ENCODE measurements at places on chromosomes 4 and X.

DNA sequence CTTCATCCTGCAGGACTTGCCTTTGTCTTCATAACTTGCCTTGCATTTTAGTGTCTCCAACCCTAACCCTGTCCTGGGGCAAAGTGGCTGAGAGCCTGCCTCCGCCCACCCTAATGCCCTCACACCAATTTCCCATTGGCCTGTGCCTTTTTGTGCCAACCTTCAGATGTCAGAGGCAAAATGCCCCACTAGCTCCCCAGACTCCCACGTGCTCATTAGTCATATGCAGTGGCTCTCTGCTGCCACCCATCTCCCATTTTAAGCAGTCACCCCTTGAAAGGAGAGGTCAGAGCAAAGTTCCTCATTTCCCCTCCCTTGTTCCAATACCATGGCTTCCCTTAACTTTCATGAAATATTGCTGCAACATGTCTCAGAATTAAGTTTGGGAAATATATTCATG lies 74.8 kb upstream of the PASD1 start:
- DNase-seq = no peak
- H3K27ac ChIP-seq = no peak overlapping the region
- H3K36me3 ChIP-seq = no peaks in the 10 kb centered on the region
- H3K4me1 ChIP-seq = no peaks in the 10 kb centered on the region

DNA sequence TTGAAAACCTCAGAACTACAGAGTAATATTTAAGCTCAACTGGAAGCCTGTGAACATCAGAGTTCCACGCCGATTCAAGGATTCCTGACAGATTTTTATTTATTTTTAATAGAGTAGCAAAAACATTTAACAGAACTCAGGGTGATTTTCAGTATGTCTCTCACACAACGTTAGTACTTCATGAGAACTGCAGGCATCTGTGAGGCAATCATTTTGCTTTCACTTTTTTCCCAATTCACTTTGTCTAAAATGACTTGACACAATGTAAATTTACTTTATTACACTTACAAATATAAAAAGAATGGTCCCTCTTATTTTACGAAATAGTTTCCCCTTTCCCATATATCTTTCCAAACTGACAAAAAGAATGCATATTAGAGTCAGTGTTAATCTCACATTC lies 869.5 kb upstream of the EPHA5 start:
- H3K36me3 ChIP-seq = no peaks in the 10 kb centered on the region
- no peaks in the 10 kb centered on the region for H3K27me3 ChIP-seq
- no peak overlapping the region for H3K4me3 ChIP-seq

GRCh38 chrX:16836371-16836770 lies 33.8 kb downstream of the RBBP7 start:
- H3K27ac ChIP-seq = peak overlapping the region; percentile 71
- peak; percentile 42 for DNase-seq
- peaks cover 8% of the 10 kb centered on the region for H3K4me1 ChIP-seq

DNA sequence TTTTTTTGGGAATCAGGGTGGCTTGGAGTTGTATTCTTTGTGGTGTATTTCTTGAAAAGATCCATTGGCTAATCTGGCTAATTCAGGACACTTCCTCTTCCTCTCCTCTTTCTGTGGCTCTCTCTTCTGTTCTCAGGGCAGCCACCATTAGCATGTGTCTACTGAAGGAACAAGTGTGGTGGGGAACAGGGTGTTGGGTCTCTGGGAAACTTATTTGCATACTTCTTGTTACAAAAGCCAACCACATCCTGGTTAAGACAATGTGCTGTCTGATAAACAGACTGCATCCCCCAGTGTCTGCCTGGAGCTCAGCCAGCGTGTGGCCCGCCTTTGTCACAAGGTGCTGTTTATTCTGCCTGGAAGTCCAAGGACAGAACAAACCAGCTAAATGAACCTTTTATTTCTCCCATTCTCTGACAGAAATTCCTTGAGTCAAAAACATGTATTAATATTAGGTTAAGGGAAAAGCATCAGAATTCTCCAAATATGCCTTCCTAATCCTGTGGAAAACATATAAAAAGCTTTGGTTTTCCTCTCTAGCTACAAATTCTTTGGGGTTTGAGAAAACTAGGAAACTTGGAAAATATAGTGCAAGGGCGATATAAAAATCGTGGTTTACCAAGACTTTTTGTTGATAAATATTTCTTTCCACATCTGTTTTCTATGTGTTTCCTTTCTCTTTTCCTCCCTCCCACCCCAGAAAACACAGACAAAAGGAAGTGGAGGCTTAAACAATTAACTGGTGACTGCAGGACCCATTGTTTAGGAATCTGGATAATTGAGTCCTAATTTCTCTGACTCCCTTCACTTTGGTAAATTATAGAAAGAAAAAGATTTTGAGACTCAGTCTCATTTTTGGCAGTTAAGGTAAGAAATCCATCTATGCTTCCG lies 203.6 kb downstream of the SPRY1 start:
- peak; percentile 28 for DNase-seq
- H3K27ac ChIP-seq = peak overlapping the region; percentile 60
- no peak overlapping the region for H3K4me3 ChIP-seq
- no peaks in the 10 kb centered on the region for H3K36me3 ChIP-seq

DNA sequence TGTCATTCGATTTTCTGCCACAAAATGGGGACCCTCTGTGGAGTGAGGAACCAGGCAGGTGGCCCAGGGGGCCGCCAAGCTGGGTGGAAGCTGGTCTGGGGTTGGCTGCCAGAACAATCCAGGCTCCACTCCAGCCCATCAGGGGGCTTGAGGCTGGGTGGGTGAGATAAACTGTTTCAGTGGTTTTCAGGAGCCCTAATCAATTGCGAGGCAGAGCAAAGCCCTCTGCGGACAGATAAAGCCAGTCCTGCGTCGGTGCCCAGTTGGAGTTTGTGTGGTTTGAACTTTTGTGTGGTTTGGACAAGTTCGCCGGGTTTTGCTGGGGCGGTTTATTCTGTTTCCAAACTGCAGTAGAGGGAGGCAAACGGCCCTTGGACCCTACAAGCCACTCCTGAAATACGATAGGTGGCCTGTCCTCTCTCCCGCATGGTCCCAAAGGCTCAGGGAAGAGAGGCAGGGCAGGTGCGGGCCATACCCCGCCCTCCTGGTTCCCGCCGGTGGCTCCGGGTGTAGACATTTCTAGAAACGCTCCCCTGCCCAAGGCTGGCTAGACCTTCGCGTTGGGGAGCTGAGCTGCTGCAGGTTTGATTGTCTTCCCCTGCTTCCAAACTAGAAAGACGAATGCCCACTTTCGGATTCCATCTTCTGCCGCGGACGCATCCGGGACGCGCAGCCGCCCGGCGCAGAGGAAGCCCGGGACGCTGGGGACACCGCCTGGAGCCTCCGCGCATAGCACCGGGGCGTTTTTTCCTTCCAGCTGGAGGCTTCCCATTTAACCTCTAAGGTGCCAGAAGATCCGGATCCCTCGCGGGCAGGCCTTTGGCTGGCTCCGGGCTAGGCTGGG lies 169.0 kb upstream of the BCOR start:
- no peaks in the 10 kb centered on the region for H3K4me1 ChIP-seq
- H3K27ac ChIP-seq = peak overlapping the region; percentile 6
- H3K36me3 ChIP-seq = no peaks in the 10 kb centered on the region
- no peaks in the 10 kb centered on the region for H3K27me3 ChIP-seq
- DNase-seq = peak; percentile 11

DNA sequence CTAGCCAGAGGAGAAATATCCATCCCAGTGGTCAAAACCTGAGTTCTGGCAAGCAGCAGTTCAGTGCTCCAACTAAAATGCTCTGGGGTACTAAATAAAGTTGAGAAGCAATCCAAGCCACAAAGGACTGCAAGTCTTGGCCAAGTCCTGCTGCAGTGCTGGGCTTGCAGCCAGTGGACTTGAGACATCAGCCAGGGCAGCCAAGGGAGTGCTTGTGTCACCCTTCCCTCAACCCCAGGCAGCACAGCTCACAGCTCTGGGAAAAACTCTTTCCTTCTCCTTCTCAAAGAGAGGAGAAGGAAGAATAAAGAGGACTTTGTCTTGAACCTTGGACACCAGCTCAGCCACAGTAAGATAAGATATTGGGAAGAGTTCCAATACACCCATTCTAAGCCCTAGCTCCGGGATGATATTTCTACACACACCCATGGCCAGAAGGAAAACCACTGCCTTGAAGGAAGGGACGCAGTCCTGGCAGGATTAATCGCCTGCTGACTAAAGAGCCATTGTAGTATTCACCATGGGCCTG lies 99.8 kb downstream of the PTCHD1 start:
- H3K4me3 ChIP-seq = no peak overlapping the region
- no peaks in the 10 kb centered on the region for H3K27me3 ChIP-seq
- no peaks in the 10 kb centered on the region for H3K36me3 ChIP-seq
- peaks cover 5% of the 10 kb centered on the region for H3K4me1 ChIP-seq

DNA sequence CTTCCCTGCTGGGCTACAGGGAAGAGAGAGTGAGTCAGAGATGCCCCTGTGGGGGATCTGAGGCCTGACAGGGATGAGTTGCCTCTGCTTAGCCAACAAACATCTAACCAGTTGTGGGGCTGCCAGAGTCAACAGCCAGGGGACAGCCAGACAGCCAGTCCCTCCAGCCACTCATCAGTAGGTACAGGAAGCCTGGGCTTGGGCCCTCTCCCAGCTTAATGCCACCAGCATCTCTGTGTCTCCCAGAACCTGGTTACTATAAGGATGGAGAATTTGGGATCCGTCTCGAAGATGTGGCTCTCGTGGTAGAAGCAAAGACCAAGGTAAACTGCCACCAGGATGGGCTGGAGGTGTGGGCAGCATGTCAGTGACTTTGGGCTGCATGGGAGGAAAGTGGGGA lies 17.3 kb upstream of the SASH3 start:
- H3K4me3 ChIP-seq = no peak overlapping the region
- no peaks in the 10 kb centered on the region for H3K4me1 ChIP-seq
- DNase-seq = no peak
- H3K27ac ChIP-seq = no peak overlapping the region

DNA sequence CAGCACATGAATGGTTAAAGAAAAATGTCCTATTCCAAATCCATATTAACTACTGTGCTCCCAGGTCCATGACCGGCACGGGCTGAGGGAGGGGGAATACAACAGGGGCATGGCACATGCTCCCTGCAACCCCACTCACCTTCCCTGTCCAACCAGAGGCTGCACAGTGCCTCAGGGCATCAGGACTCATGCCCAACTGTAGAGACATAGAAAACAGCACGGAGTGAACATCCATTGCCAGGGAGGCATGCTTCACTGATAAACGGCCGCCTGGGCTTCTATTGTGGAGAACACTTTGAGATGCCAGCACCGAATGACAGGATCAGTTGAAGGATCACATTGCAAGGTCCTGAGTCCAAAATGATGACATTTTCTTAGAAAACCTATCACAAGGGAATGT lies 140.6 kb downstream of the STK32B start:
- H3K4me3 ChIP-seq = no peak overlapping the region
- H3K36me3 ChIP-seq = no peaks in the 10 kb centered on the region
- DNase-seq = no peak
- H3K4me1 ChIP-seq = no peaks in the 10 kb centered on the region

- H3K27ac ChIP-seq = no peak overlapping the region
- DNase-seq = no peak
- H3K27me3 ChIP-seq = no peaks in the 10 kb centered on the region
- no peaks in the 10 kb centered on the region for H3K36me3 ChIP-seq
- H3K4me3 ChIP-seq = no peak overlapping the region
- H3K4me1 ChIP-seq = no peaks in the 10 kb centered on the region
Observed at GRCh38 chr4:125787707-125788106, 473.0 kb downstream of the FAT4 start.

DNA sequence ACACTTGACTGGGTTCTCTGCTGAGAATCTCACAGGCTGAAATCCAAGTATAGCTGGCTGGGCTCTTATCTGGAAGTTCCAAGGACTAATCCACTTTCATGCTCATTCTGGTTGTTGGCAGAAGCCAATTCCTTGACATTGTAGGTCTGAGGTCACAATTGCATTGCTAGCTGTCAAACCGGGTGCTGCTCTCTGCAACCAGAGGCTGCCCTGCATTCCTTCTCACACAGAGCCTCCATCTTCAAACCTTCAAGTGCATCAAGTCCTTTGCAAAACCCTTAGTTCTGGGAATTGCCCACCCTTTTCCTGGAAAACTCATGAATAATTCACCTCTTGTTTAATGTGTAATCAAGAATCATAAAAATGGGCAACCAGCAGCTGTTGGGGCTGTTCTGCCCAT lies 404.2 kb downstream of the KCNIP4 start:
- H3K4me1 ChIP-seq = no peaks in the 10 kb centered on the region
- no peak overlapping the region for H3K27ac ChIP-seq
- no peaks in the 10 kb centered on the region for H3K27me3 ChIP-seq
- H3K4me3 ChIP-seq = no peak overlapping the region

DNA sequence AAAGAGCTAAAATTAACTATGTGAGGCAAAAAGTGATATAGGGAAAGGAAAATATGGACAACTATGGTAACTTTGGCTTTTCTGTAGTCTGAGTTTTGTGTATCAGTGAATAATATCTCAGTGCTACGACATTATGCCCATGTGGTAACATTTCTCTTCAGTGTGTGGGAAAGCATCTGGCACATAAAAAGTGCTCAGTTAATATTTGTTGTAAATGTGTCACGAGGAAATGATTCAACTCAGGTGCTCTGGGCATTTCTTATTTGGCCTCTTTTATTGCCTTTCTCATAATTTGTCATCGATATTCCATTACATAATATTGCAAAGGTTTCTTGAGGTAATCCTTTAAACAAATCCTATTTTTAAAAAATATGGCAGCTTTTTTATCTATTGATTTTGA lies 17.6 kb downstream of the OFD1 start:
- H3K36me3 ChIP-seq = peaks cover 22% of the 10 kb centered on the region
- H3K27me3 ChIP-seq = no peaks in the 10 kb centered on the region
- no peak overlapping the region for H3K4me3 ChIP-seq
- no peak for DNase-seq
- H3K27ac ChIP-seq = no peak overlapping the region

DNA sequence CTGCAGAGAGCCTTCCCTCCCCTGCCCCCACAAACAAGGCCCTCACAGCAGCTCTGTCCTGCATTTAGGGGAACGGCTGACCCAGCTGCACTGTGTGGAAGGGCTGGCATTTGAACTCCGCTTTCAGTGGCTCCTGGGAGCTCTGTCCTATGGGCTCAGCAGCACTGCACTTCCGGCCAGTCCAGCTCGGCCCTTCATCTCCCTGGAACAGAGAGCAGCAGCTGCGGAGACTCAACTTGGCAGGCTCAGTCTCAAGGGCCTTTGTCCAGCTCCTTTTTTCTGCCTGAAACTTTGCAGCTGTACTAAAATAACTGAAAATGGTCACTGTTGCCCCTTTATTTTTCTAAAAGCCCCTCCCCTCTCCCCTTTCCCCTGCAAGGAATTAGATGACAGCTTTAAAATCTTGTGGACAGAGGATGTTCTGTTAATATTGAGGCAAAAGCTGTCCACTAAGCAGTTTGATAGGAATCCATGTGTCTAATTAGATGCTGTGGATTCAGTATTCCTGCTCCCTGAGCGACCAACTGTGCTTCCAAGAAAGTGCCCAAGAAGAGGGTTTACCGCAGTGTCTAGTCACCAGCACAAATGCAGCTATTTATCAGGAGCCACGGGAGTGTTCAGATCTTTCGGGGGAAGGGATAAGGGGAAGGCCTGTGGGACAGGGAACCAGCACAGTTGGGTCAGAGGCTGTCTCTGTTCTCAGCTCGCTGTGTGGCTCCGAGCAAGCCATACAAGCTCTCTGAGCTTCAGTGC lies 133.1 kb downstream of the AFAP1 start:
- H3K27me3 ChIP-seq = no peaks in the 10 kb centered on the region
- no peaks in the 10 kb centered on the region for H3K36me3 ChIP-seq
- H3K4me3 ChIP-seq = no peak overlapping the region
- H3K4me1 ChIP-seq = peaks cover 34% of the 10 kb centered on the region

All from gastrocnemius medialis (tissue), 4 donors.